ENCODE measurements at places on chromosomes 16 and 17.

DNA sequence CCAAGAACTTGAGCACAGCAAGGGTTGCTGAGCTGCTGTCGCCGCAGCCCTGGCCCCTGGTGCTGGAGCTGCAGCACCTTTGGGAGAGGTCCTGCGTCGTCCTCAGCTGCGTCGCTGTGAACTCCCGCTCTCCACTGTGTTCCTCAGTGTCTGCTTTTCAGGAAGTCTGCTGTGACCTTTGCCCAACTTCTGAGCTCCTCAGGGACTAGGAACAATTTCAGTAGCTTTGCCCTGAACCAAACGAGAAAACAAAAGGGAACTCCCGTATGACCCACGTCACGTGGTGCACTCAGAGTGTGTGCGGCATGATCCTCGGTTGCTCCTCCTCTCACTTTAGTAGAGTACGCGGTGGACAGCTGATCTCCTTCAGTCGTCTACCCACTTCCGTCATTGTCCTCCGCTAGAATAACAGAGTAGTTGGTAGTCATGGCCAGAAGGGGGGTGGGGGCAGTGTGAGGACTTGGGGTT is 44.2 kb downstream of the WDR45B start:
- DNase-seq, result no peak

DNA sequence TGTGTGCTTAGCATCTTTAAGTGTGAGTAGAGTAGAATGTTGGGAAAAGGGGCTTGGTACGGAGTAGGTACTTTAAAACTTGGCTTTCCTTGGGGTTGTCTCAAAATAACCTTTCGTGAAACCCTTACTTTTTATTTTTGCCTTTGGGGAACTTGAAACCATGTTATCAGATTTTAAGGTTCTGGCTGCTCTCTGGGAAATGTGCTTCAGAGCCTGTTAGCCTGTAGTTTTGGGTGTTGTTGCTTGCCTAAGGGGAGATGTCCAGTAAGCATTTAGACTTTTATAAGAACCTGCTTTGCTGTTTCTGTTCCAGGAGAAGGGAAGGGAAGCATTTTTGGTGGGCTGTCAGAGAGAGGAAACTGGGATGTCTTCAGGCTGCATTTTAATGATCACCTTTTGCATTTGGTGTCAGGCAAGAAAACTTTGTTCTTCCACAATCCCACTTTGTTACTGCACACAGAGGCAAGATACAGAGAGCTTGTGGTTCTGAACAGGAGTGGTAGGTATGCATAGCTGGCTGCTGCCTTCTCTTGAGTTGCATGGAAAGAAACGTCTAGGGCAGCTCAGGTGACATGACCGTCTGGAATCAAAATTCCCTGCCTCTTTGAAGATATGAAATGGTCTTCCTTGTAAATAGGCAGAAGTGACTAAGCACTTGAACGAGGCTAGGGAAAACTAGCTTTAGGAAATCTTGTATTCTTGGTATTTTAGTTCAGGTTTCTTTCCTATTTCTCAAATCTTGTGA is 1.7 kb downstream of the RABEP1 start:
- DNase-seq, result no peak

- DNase-seq, result no peak
Measured at GRCh38 chr16:58062821-58063220, 37.3 kb downstream of the MMP15 start.

GRCh38 chr16:3035972-3036725 is 595 bp downstream of the BICDL2 start:
- DNase-seq, result peak; percentile 50

GRCh38 chr17:76414334-76415295 is 30.2 kb downstream of the SPHK1 start:
- no peak for DNase-seq

- DNase-seq, result no peak
Measured at GRCh38 chr16:67184453-67184994, 761 bp upstream of the MATCAP1 start.

DNA sequence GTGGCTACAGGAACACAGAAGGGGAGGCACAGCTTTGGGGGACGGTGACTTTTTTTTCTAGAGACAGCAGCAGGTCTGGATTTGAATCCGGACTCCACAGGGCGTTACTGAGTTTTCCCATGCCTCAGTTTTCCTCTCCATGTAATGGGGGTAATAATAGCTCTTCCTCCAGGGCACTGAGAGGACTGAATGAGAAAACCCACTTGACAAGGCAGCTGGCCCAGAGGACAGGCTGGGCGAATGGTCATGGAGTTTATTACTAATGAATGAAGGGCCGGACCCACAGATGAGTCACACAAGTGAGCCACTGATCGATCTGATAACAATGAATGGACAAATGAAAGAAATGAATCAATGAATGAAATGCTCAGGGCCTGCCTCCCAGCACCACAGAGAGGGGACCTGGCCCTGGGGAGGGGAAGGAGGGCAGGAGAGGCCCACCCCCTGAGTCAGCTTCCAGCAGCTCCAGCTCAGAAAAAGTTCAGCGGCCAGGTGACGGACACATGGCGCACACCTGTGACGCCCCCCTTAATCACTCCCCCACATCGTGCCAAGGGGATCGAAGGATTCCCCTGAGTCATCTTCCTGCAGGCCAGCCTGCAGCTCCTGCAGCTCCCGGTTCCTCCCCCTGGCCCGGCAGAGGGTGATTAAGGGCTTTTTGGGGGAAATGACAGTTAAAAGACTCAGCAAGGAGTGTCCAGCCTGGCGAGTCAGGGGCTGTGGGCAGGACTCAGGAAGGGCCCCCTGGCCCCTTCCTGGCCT is 54.3 kb downstream of the SOCS1 start:
- DNase-seq, result peak; percentile 67

All from HT-29 (cell line).